ENCODE measurements at places on chromosomes 7 and 10. TPM values are rescaled to one million over a fixed set of nuclear protein-coding genes. Genes with fewer than 3 reads are reported as not detected.

GRCh38 chr7:1081931-1082401, 5.9 kb upstream of the GPER1 start:
- no peaks in the 10 kb centered on the region for H3K36me3 ChIP-seq
- no peak overlapping the region for H3K4me3 ChIP-seq
- no peak for DNase-seq
- no peaks in the 10 kb centered on the region for H3K4me1 ChIP-seq
- H3K27me3 ChIP-seq = no peaks in the 10 kb centered on the region

DNA sequence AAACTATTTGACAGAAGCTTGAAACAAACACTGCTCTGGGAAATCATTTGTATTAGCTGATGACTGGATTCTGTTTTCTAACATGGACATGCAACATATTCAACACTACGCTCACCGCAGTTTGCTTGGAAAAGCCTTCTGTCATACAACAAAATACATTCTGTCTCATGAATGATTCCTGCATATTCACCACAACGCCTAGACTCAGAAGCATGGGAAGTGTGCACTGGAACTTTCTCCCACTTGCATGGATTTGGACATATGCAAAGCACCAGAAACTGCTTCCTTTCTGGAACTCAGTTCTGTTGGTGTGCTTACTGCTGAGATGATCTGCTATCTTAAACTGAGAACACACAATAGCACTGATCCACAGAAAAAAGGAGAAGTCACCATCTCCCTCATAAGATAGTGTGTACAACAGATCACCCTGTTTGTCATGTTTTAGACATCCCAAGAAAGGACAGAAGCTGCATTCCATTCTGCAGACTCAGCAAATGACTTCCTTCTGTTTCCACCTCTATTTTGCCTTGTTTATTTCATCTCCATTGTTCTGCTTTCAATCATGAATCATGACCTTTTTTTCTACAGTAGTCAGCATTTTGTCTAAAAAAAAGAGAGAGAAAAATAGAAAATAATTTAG, 115.8 kb downstream of the HTR7 start:
- DNase-seq = no peak
- no peaks in the 10 kb centered on the region for H3K36me3 ChIP-seq
- no peak overlapping the region for H3K27ac ChIP-seq
- no peaks in the 10 kb centered on the region for H3K4me1 ChIP-seq
- no peaks in the 10 kb centered on the region for H3K27me3 ChIP-seq
- no peak overlapping the region for H3K4me3 ChIP-seq

DNA sequence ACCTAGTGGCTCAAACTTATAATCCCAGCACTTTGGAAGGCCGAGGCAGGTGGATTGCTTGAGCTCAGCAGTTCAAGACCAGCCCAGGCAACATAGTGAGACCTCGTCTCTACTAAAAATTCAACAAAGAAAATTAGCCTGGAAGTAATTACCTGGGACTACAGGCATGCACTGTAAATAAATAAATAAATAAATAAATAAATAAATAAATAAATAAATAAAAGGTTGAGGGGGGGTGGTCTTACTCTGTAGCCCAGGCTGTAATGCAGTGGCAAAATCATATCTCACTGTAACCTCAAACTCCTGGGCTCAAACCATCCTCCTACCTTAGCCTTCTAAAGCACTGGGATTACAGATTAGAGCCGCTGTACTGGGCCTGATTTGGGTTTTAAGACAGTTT, 50.5 kb downstream of the RALA start:
- H3K27ac ChIP-seq = no peak overlapping the region
- H3K27me3 ChIP-seq = no peaks in the 10 kb centered on the region
- DNase-seq = no peak
- peaks cover 3% of the 10 kb centered on the region for H3K4me1 ChIP-seq
- H3K36me3 ChIP-seq = no peaks in the 10 kb centered on the region

- no peak overlapping the region for H3K4me3 ChIP-seq
- no peaks in the 10 kb centered on the region for H3K27me3 ChIP-seq
- DNase-seq = no peak
- H3K36me3 ChIP-seq = no peaks in the 10 kb centered on the region
- peaks cover 14% of the 10 kb centered on the region for H3K4me1 ChIP-seq
Measured at GRCh38 chr10:130138479-130138866, 2.3 kb downstream of the GLRX3 start.

The FAM237B gene
- total RNA-seq = not detected

The CHRM2 gene
- not detected for total RNA-seq

The CCDC172 gene
- total RNA-seq = not detected
